Activated T-cell treated with anti-CD3 and anti-CD28 coated beads for 1 hour (primary cell): ENCODE measurements at places on chromosomes 1 and 21.

- no peak for DNase-seq
Measured at GRCh38 chr1:53348486-53349368, 20.9 kb upstream of the LRP8 start.

DNA sequence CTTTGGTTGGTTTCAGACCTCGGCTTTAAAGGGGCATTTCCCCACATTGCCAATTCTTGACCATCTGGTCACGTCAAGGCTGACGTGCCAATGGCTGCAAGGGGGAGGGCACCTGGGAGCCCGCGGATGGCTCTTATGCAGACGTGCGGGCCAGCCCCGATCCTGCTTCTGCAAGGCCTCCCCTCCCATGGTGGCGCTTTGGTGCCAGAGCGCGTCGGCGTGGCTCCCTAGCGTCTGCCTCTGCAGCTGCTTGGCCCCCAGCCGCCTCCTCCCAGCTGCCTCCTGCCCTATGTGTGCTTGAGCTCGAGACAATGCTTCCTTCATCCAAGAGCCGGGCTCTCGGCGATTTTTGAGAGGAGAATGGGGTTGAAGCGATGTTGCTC lies 29.1 kb downstream of the SKI start:
- DNase-seq, result no peak

GRCh38 chr1:51247499-51247898 lies 11.4 kb downstream of the RNF11 start:
- no peak for DNase-seq

- no peak for DNase-seq
Measured at GRCh38 chr1:193077991-193078390, 18.6 kb downstream of the RO60 start.

- DNase-seq, result no peak
Measured at GRCh38 chr1:111227434-111227833, at the start of gene CHI3L2. CHI3L2 (plus strand) TSS chr1:111227713; CDS start chr1:111227730, 17 bp downstream.

GRCh38 chr1:68633141-68633919 lies 136.4 kb upstream of the DEPDC1 start:
- DNase-seq, result no peak

- DNase-seq, result no peak
Measured at GRCh38 chr1:208531003-208531750, 287.0 kb upstream of the PLXNA2 start.

GRCh38 chr1:181135437-181135731 lies 46.9 kb downstream of the IER5 start:
- no peak for DNase-seq

DNA sequence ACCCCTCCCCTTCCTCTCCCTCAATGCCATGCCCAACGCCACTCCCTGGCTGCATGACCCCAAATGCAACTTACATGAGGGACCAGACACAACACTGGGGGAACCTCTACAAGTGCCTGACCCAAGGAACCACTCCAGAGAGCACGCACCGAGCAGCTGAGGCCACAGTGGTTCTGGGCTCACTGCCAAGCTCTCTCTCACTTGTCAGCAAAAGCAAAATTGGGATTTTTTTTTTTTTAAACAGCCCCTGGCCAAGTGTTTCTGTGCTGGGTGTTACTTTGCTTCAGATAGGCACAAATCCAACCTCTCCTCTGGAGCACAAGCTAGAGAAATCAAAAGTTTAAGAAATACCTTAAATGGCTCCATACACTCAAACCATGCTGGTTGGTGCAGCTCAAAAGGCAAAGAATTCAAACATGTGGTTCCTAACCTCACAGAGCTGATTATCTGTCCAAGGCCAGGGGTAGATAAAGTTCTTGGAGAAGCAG lies 363.0 kb downstream of the SETD4 start:
- no peak for DNase-seq

GRCh38 chr1:99781798-99782197 lies 15.4 kb upstream of the FRRS1 start:
- no peak for DNase-seq
